ENCODE measurements at places on chromosomes 11 and 22.

GRCh38 chr11:32121012-32121411 is 30.1 kb downstream of the RCN1 start:
- DNase-seq = no peak

DNA sequence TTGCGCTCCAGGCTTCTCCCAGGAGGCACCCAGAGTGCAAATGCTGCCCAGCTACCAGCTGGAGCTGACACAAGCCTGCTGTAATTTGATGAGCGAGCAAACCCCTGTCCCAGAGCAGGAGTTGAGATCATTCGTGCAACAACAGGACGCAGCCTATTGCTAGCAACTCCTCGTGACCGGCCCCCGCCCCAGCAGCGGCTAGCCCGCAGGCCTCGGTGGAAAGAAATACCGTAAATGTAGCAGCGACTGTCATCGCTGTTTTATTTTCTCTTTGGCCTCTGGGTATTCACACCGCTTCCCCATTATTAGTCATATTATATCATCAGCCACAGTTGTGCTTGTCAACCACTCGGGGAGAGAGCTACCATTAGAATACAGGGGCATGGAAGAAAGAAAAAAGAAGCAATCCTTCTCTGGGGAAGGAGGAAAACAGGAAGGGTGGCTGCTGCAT is 59.2 kb upstream of the ATXN10 start:
- peak; percentile 30 for DNase-seq

GRCh38 chr11:8233691-8234424 is 29.8 kb downstream of the LMO1 start:
- no peak for DNase-seq

DNA sequence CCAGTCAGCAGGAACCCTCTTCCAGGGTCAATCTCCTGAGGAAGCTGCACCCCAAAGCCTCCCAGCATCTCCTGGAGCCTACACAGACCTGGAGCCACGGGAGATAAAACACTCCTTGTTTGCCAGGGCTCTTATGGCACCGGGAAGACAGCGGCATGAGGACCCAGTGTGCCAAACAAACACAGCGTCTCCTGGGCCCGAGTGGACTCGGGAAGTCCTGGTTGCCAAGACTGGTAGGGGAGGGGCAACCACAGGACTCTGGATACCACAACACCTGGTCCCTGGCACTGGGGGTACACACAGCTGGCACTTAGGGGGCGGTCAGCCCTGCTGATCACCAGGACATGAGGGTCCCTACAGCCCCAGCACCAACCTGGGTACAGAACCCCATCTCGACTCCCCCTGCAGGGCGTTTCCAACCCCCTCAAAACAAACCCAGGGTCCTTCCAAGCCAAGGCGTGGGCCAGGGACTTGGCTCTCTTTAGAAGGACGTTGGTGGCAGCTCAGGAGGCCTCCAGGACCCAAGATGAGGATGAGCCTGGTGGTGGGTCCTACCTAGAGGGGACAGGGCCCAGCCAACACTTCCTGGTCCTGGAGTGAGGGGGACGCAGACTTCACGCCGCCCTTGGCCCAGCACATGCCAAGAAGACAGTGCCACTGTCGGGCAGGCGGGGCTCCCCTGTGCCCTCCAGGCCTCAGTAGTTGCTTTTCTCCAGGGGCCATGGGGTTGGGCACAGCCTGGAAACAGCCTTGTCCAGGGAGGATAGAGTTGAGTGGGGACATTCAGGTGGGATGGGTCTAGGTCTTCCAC is 85.0 kb downstream of the CELSR1 start:
- DNase-seq = no peak

DNA sequence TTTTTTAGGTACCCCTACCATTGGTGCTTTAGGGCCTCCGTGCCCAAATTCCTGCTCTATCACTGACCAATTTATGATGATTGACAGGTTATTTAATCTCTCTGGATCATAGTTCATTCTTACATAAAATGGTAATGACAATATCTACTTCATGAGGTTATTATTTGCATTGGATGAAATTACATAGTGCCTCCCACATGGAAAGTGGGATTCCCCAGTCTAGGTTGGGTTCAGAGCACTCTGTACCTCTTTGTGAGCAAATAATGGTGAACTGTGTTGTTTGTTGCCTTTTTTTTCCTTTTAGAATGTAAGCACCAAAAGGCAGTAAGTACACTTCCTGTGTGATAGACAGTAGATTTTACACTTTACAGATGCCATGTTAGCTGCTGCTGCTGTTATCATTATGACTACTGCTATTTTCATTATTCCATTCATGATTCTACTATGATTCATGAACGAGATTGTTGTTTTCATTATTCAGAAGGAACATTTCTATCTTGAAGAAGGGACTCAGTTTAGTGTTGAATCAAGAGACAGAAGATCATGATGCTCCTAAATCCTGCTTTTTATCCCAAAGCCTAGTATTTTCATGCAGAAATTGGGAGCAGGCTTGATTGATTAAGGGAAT is 100.8 kb downstream of the ALX4 start:
- no peak for DNase-seq

GRCh38 chr11:126104420-126104819 is 41.8 kb upstream of the CDON start:
- DNase-seq = no peak

- no peak for DNase-seq
Measured at GRCh38 chr11:60878245-60879101, 11.1 kb downstream of the ZP1 start.

GRCh38 chr11:31799435-31800397 is 11.4 kb downstream of the PAX6 start:
- DNase-seq = no peak

DNA sequence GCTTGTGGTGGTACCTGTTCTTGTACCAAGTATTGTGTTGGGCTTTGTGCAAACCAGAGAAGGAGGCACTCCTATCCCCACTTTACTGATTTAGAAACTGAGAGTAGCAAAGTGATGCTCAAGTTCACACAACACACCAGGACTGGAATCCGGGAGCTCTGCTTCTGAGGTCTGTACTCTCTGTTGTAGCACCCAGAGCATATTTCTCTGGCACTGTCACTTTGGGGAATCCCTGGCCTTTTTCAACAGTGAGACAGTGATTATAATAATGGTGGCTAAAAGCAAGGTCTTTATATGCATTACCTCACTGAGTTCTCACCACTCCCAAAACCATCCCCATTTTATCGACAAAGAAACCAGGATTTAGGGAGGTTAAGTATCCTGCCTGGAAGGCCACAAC is 362.4 kb downstream of the TENM4 start:
- DNase-seq = no peak

DNA sequence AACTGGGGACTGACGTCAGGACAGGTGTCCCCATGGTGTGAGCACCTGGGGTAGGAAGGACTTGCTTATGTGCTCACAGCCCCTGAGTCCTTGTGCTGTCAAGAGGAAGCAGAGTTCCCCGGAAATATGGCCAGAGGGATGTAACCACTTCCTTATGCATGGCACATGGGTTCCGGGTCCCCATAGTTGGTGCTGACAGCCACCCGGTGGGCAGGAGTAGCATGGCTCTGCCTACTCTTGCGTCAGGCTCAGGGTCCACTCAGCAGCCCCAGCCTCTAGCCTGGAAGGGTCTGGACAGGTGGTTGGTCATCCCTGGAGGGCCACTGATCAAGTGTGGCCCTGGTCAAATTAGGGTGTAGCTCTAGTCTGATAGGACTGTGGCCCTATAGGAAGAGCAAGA is 42.8 kb upstream of the CCND1 start:
- no peak for DNase-seq

DNA sequence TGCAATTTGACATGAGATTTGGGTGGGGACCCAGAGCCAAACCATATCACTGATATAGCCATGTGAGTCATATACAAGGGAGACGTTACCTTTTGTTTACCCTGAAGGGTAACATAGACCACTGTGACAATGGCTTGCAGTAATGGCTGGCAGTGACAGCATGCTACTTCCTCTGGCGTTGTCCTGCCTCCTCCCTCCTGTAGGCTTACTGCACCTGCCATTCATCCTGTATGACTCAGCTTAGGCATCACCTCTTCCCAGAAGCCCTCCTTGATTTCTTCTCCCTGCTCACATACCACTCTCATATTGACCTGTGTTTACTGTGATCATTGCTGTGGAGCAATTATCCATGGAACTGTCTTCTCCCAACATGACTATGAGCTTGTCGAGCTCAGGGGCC is 12.0 kb upstream of the PVALB start:
- no peak for DNase-seq

- DNase-seq = no peak
Measured at GRCh38 chr11:44529895-44530412, 35.5 kb upstream of the CD82 start.

DNA sequence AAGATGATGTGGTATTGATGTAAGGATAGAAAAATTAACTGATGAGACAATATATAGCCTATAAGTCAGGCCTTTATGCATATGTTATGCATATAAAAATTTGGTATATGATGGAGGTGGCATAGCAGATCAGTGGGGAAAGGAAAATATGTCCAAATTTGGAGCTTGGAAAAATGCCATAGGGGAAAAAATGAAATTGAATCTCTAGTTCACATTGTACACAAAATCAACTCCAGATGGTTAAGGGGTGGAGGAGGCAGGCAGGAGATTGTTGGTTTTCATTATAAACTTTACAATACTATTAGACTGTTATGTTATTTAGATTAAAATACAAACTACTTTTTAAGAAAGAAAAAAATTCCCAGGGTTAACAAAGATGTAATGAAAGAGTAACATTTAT is 15.1 kb upstream of the CD3E start:
- no peak for DNase-seq

- DNase-seq = no peak
Measured at GRCh38 chr11:120271672-120272071, 31.7 kb downstream of the POU2F3 start.

DNA sequence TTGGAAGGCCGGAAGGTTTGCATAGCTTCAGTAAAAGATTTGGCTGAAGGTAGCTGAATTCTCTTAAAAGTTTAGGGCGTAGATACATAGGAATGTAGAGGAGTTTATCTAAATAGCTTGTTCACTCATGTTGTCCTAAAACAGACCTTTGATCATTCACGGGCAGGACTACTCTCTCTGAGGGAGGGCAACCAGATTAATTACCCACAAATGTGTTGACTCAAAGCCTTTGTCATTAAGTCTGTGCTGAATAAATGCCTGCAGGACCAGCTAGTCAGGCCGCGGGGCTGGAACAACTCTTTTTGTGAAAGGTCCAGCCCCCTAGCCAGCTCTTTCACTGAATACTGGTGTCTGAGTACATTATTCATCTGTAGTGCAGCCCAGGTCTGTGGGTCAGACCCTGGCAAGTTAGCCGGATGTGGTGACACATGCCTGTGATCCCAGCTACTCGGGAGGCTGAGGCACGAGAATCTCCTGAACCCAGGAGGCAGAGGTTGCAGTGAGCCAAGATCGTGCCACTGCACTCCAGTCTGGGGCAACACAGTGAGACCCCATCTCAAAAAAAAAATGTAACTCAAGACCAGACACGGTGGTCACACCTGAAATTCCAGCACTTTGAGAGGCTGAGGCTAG is 2.8 kb upstream of the FADD start:
- no peak for DNase-seq

DNA sequence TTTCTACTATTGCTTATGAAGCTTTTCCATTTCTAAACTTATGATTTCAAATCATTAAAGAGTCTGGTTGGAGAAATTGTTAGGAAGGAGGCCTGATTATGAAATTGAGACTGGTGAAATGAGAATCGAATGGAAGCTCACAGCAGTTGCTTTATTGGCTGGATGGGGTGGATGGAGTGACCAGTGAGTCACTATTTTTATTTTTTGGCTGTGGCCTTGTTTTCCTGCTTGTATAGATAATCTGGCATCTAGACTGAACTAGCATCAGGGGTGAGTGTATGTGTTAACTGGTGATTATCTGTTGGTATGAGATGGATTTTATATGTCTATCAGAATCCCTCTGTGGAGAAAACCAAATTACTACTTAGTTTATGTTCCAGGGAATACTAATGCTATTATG is 36.2 kb downstream of the UVRAG start:
- no peak for DNase-seq

DNA sequence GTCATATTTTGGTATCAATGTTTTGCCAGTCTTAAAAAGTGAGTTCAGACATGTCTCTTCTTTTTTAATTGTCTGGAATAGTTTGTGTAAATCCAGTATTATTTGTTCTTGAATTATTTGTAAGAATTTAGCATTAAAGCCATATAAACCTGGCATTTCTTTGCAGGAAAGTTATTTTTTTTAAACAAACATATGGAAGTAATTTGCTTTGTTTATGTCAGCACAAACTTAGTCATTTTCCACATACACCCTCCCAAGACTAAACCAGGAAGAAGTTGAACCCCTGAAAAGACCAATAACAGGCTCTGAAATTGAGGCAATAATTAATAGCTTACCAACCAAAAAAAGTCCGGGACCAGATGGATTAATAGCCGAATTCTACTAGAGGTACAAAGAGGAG is 9.1 kb upstream of the CCDC81 start:
- no peak for DNase-seq

DNA sequence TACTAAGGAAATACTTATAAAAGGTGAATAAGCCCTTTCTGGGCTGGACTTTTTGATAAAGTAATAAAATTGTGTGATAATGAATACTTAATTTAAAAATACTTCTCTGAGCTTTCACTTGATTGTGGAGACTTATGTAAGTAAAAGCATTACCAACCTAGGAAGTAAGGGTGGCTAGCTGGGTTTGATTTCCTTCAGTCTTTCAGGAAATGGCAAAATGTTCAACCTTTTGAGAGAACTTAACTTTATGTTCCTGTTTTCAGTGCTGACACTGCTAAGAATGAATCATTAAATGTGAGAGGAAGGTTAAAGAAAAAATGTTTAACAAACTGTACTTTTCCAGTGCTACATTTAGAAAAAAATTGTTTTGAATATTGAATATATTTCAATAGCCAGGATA is 900.3 kb downstream of the METTL15 start:
- DNase-seq = no peak

DNA sequence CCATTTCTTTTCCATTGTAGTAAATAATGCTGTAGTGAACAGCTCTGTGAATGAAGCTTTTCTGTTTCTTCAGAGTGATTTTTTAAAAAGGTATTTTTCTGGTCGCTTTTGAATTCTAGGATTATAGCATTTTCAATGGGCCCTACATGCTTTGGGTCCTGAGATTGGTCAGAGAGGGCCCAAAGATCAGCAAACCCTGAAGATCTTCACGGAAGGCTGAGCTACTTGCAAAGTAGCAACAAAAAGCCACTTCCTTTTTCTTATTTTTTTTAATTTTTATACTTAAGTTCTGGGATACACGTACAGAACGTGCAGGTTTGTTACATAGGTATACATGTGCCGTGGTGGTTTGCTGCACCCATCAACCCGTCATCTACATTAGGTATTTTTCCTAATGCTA is 200.5 kb downstream of the FAT3 start:
- DNase-seq = no peak
